GM19239 (cell line): ENCODE measurements at places on chromosomes 7 and 10.
A peak's percentile ranks its signal among the peaks of the same experiment; 100 is the strongest.

DNA sequence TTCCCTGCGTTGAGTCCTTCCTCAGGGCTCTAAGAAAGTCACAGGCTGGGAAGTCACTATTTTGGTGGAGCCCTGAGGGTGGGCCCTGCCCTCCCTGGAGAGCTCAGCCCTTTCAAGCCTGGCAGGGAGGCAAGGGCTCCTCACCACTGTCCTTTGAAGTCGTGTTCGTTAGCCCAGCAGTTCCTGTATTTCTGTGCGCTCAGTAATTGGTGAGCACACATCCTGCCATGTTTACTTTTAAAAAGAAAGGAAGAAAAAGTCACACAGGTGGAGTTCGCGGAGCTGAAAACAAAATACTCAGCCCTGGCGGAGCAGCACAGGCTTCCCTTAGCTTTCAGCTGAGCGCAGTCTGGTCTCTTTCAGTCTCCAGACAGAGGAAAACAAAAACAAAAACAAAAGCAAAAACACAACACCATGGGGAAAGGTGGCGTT, 37.1 kb downstream of the PRKCQ start:
- no peak for DNase-seq

GRCh38 chr10:14691359-14691758, 83.3 kb downstream of the FAM107B start:
- DNase-seq, result no peak

DNA sequence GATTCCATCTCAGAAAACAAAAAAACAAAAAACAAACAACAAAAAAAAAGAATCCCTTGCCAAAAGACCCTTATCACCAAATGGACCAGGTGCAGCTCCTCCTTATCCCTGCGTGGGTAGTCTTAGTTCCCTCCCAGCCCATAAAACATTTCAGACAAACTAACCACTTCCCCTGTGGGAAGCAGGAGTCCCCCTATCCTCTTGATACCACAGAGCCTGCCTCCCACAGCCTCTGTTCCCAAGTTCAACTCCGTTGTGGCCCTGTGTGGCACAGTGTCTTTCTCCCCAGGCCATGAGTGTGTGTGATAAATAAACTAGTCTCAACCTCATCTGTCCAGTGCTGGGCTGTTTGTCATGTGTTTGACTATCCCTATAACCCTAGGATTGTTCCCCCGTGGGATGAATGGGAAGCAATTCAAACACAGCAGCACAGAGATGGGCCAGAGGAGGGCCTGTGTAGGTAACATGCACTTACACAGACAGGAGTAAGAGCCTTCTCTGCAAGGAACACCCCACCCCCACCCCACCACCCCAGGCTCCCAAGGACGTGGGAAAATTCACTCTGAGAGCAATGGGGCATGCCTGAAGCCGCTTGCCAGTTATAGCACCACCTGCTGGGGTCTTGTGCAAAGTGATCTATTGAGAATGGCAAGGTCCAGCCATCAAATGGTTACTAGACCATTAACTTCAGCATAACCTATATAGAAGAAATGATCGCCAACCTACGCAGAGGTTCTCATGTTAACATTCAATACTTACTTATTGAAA, 147.1 kb upstream of the GHITM start:
- peak; percentile 9 for DNase-seq

DNA sequence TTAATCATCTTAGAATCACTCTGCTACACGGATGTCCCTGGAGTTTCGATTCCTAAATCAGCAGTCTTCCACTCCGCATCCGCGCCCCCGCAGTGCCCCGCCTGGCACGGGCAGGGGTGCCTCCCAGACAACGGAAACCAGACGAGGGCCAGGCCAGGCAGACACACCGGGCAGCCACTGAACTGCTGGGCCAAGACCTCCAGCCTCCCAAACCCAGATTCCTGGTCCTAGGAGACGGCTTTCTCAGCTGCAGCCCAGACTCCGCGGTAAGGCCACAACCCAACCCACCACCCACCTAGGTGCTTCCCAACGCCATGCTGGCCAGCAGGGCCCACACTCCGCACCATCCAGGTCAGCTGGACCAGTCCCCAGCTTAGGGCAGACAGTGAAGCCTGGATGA, 33.2 kb downstream of the MAD1L1 start:
- no peak for DNase-seq
